Chondrocyte (in vitro differentiated cells): ENCODE measurements at places on chromosomes 12 and 14.

DNA sequence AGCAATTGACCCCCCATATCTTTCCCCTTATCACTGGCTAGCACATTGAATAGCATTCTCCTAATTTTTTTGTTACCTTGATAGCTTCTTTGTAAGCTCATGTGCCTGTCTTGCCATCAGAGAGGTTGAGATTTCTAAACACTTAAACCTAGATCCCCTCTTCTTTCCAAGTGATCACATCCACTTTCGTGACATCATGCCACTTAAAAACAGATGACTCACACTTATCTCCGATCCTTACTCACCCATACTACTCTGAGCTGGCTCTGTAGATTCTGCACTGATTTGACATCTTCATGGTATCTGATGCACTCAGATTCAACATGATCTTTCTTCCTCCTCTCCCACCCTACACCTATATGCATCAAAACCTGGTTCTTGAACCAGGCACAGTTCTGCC, 10.5 kb downstream of the GPR137C start:
- DNase-seq, result no peak

DNA sequence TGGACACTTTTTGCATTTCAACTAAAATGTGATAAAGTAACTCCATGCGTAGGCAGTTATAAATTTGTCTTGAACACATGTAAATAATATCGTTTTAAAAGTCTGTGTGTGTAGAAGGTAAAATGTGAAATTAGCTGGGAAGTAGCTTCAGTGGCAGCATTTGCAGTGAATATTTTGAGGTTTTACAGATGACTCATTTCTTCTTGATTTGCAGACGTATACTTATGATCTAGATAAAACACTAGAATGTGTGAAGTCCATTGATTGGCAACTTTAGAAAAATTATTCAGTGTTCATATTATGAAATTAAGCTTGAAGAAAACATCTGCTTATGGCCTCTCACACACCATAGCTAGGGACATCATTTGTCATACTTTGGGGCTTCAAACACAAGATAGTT, 788.6 kb upstream of the NOVA1 start:
- DNase-seq, result no peak

- DNase-seq, result no peak
Measured at GRCh38 chr14:99564926-99565259, 39.1 kb downstream of the CCDC85C start.

- DNase-seq, result no peak
Measured at GRCh38 chr12:125882141-125882540, 816.9 kb downstream of the AACS start.

- DNase-seq, result no peak
Measured at GRCh38 chr12:124044809-124045321, 71.8 kb downstream of the ZNF664 start.

DNA sequence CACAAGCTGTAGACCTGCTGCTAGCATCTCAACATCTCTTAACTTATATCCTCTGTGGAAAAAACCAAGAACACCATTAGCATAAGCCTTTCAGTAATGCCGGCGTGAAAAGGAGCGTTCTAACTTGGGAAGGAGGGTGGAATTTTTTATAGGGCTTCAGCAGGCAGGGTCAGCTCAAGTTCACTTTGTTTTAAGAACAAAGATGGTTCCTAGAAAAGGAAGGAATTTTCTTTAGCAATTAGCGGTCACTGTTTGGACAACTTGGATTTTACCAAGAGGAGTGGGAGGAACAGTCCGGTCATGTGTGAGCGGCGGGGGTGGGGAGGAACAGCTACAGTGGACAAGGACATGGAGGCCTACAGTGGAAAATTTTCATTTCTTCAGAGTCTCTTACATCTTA, 35.9 kb downstream of the BBS10 start:
- DNase-seq, result no peak

GRCh38 chr12:121364683-121365121, 12.5 kb upstream of the ANAPC5 start:
- no peak for DNase-seq

- DNase-seq, result peak; percentile 81
Measured at GRCh38 chr14:74985028-74985310, 17.8 kb upstream of the EIF2B2 start.

- DNase-seq, result no peak
Measured at GRCh38 chr12:90124289-90124688, 415.7 kb upstream of the ATP2B1 start.

DNA sequence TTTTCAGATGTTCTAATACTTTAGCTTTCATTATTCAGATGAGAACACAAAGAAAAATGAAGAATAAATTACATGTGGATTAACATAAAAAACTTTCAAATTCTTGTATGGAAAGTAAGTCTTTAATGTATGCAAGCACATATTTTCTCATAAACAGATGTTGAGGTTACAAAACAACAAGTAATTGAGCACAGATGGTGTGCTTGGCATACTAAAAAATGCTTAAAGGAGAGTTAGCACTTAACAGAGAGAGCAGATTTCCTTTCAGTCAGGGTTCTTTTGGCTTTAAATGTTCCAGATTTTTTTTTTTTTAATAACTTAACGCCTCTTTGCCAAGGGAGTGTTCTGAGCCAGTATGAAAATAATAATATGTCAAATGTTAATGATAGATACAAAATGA, 96.0 kb downstream of the RASSF9 start:
- DNase-seq, result no peak

DNA sequence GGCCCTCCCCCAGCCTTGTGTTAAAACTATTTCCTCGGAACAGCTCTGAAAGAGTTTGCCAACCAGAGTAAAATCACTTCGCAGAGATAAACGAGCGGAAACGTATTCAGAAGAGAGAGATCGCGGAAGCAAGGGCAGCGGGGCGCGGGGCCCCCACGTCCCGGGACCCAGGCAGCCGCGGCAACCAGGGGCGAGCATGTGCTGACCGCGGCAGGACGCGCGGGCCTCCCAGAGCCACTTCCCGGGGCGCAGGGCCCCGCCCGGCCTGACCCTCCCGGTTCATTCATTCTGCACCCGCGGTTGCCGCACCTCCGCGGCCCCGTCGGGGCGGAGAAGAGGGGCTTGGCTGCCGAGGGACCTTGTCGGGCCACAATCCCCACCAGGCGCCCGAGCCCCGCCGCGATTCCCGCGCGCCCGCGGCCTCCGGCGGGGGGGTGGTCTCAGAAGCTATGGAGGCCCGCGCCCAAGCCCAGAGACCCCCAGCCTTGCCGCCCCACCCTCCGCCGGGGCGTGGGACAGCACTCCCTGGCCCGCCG, 598 bp downstream of the UBE2N start:
- DNase-seq, result no peak

DNA sequence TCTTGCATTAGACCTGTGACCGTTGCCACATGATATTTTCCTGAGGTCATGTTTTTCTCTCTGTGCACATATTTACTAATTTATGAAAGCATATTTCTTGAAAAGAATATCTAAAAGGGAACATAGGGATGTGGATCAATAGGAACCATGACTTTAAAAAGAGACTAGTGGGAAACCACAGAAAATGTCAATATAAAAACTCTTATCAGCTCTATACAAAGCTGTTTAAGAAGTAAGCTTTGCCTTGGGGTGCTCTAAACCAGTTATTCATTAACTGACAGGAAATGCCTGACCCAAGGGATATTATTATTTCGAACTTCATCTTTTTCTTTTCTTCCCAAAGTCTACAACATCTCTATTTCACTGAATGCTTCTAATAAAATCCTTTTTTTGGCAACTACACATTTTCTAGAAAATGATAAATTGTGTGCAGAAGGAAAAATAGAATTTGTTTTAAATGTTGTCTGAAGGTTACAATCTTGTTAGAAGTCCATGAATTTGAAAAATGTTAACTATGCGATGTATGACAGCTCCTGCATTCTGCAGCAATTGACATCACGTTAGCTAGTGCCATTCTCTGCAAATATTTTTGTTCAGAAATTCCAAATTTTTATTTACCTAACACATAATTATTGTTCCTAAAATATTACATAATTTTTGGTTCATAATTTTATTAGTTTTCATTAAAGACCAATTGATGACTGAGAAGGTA, 345.0 kb downstream of the SLC16A7 start:
- DNase-seq, result no peak

GRCh38 chr12:20345866-20346265, 22.5 kb upstream of the PDE3A start:
- DNase-seq, result no peak

GRCh38 chr12:18375583-18375982, 114.3 kb downstream of the PIK3C2G start:
- DNase-seq, result no peak

DNA sequence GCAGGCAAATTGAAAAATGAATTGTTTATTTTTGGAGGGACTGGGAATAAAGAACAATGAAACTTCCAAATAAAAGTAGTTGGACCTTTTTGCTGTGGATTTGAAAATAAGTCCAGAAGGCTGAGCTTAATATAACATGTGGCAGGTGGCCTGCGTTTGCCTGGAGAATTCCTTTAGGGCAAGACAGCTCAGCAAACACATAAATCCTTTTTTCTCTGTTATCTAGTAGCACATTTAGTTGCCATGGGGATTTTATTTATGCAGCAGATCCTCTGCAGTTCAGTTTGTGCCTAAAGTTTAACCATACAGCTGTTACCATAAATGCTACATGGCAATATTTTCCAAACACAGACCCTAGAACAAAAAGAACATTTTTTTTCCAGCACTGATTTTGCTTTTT, 180.0 kb downstream of the NPAS3 start:
- no peak for DNase-seq

DNA sequence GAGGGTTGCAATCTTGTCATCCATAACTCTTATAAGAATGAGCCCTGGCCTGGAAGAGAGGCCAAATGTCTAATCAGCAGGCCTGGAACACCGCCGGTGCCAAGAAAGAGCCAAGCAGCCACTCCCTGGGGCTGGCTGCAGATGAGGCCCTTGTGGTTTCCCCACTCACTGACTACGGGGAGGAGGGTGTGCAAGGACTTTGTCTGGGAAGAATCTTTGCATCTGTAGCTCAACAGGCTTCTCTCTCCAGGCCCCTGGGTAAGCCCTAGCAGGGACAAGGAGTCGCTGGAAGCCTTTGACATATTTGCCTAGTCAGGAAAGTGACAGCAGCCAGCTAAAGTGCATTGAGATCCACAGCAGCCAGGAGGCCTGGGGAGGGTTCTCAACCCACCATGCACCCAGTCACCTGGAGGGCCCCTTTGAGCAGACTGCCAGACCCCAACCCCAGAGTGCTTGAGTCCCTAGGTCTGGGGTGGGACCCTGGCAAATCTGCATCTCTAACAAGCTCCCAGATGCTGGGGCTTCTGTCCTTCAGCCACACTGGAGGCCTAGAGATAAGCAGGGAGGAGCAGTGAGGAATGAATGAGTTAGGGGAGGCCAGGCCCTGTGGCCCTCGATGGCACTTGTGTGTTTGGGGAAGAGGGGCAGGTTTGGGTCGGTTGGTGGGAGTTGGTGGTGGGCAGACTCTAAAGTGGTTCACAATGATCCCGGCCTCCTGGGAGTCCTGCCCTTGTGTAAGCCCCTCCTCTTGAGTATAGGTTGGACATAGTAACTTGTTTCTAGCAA, 13.9 kb upstream of the LRTM2 start:
- peak; percentile 72 for DNase-seq

DNA sequence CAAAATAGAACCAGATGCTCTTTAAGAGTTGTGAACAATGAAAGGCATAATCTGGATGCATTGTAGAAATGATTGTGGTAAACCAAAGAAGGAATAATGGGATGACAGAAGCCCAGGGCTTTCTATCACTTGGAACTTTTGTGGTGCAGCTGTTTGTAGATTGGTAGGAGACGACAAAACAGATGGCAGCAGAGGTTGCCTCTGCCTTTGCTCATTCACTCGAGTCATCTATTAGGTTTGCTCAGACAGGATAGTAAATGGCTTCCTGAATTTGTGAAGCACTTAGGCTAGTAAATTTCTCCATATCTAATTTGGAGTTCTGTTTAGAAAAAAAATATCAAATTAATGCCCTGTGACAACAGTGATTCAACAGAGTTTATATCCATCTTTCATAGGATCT, 78.4 kb downstream of the FGD4 start:
- no peak for DNase-seq

DNA sequence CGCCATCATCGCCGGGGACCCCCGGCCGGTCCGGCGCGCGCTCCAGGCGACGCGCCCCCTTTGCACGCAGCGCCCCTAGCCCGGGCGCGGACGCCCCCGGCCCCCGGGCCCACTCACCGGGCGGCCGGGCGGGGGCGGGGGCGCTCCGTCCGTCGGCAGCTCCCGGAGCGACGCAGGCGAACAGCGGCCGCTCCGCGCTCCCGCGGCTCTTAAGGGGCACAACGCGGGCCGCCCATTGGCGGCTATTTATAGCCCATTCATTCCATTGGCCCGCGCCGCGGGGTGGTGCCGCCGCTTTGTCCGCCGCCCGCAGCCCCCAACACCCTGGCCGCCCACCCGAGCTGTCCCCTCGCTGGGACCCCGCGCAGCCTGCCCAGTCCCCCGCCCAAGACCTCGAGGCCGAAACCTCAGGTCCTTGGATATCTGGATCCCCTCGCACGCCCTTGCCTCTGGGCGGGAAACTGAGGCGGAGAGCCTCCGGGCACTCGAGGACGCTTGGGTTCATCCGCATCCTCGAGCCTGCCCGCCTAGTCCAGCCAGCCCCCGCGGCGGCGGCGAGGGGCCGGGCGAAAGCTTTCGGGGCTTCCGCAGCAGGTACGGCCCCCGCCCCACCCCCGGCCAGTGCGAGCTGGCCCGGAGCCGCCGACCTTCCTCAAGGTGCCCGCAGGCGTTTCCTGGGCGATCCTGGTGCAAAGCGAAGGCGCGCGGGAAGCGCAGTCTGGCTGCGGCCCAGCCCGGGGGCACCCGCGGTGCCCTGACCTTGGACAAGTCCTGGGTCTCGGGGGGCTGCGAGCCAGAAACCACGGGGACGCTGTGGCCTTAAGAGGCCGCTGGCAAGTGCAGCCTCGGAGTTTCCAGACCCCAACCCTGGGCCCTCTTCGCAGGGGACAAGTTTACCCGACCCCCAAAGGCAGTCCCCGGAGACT, at the start of gene CKB:
Gene CKB (minus strand): TSS at position 182 of the 926 bp plus-strand sequence. CDS start 337 bp downstream, outside the sequence.
- no peak for DNase-seq

DNA sequence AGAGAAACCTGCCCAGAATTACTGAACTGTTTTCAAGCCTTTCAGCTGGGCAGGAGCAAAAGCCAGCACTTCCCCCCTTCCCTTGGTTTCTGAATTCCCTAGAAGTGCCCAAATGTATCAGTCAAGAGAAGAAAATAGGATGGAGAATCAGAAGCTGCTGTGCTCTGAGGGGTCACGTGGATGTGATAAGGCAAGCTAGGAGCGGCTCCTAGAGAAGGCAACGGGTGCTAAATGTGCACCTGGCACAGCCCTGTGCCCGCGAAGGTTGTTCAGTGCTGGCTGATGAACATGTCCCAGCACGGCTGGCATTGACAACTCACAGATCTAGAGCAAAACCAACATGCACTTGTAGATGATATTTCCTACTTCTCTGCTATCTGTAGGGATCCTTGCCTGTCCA, 8.3 kb downstream of the EMG1 start:
- no peak for DNase-seq

DNA sequence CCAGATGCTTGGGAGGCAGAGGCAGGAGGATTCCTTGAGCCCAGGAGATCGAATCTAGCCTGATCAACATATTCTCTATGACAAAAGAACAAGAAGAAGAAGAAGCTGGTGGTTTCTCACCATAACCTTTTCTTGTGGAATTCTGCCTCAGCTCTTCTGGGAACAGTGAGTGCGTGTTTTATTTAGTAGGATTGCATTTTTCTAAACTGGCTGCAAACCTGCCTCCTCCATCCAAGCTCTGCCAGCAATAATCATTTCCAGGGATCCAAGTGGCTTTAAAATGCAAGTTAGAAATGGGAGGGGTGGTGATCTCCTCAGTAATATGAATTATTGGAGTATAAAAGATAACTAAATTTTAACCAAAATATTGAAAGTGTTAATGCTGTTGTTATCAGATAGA, 46.1 kb upstream of the MMP17 start:
- DNase-seq, result no peak

GRCh38 chr14:68820999-68821683, 28.3 kb upstream of the ZFP36L1 start:
- no peak for DNase-seq
